ENCODE measurements at places on chromosomes 5 and 9.

DNA sequence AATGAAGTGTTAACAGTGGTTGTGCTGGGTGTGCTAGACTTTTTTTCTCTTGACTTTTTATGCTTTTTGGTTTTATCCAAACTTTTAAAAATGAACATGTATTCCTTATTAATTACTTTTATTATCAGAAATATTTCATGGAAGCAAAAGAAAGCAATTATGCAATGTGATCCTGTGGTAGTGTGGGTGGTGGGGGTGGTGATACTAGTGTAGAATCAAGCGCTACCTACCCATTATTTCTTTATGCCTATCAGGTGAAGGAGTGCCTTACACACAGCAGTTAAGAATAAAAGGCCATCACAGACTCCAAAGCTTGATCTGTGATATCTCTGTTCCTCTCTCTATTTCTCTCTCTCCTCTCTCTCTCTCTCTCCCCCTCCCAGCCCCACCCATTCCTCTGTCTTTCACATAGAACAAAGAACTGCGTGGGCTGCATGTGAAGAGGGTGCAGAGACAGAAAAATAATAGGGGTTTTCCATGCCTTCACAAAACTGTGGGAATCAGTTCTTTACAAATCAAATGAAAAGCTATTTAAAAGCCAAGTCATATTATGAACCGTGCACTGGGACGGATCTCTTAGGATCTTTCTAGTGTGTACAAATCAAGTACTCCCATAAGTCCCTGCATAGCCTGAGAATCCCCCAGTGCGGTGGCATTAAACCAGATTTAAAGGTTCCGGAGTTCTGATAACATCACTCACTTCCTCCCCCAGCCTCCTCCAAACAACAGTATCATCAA is 351.2 kb downstream of the RAB3C start:
- no peak for DNase-seq

DNA sequence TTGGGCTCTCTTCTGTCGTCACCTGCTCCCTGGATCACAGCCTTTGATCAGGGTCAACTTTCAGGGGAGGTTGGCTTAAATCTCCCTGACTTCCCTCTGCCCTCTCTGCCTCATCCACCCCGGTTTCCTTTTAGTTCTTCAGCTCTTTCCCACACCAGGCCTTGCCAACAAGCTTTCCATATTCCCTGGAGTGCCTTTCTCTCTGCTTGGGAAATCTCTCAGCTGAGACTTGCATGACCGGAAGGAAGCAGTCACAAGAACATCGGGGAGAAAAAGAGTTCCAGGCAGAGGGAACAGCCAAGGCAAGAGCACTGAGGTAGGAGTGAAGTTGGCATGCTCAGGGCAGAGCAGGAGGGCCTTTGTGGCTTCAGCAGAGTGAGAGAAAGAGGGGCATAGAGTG is 88.4 kb upstream of the HSPA9 start:
- DNase-seq = no peak

DNA sequence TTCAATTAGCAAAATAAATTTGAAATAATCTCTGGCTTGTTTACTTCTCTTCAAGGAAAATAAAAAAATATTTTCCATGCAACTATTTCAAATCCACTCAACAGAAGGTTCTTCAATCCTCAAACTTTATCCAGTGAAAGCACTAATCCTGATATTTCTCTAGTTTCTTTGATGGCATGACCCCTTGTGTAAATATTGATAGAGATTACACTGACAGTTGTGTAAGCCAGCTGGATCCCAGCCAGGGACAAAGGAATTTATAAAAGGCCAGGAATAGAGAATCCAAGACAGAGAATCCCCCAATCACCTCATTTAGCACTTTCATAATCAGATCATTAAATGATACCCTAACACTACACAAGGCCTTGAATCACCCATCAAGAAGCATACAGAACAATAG is 135.2 kb downstream of the GNA14 start:
- DNase-seq = no peak

GRCh38 chr9:136059321-136059791 is 35.7 kb downstream of the NACC2 start:
- no peak for DNase-seq

DNA sequence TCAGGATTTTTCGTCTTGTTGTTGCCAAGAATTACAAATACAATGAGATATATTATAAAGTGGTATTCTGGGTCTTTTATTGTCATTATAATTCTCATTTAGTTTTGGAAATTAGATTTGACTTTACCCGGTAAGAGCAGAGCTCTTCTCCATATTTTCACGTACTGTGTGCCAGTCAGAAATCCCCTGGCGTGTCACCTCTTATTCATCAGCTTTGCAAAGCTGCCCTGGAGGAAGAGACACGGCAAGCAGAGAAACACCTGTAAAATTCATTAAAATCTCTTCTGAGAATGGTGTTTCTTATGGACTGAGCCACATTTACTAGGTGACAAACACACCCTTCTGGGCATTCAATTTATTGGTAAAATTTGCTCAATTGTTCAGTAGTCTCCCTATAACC is 440.4 kb downstream of the HINT1 start:
- DNase-seq = no peak

- DNase-seq = no peak
Observed at GRCh38 chr5:18720002-18720401, 1085.7 kb downstream of the TAF11L14 start.

All from GDM1 (cell line).